ENCODE measurements at places on chromosomes 5 and 9.

DNA sequence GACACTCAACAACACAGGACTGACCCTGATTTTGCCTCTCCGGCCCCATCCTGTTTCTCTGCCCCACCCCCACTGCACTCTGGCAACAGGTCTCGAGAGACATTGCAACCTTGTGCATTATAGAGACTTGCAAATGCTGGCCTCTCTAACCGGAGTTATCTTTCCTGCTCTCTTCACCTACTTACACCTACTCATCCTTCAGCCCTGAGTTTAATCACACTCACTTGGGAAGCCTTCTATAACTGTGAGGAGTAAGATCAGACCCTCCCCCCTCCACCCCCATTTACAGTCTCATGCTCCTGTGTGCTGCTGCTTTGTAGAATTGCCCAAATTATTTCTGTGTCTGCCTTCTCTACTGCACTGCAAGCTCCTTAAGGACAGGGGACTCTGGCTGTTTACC is 42.8 kb downstream of the WWC1 start:
- DNase-seq: peak; percentile 72

DNA sequence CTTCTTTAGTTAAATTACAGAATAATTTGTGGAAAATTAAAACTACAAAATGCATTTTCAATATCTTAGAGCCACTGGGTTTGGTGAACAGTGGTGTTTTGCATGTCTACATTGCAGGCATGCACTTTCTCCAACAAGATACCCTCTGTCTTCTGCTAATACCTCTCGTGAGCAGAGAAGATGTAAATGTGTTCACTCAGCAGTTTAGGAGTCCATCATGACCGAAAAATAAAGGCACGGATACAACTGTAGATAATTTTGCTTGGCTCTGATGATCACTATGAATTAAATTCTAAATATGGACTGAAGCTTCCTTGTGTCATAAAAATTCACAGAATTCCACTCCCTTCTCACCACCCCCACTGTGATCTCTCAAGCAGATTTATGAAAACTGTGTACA is 313.8 kb downstream of the GLIS3 start:
- no peak for DNase-seq

GRCh38 chr9:36191290-36191645 is 547 bp downstream of the CLTA start:
- DNase-seq: no peak

DNA sequence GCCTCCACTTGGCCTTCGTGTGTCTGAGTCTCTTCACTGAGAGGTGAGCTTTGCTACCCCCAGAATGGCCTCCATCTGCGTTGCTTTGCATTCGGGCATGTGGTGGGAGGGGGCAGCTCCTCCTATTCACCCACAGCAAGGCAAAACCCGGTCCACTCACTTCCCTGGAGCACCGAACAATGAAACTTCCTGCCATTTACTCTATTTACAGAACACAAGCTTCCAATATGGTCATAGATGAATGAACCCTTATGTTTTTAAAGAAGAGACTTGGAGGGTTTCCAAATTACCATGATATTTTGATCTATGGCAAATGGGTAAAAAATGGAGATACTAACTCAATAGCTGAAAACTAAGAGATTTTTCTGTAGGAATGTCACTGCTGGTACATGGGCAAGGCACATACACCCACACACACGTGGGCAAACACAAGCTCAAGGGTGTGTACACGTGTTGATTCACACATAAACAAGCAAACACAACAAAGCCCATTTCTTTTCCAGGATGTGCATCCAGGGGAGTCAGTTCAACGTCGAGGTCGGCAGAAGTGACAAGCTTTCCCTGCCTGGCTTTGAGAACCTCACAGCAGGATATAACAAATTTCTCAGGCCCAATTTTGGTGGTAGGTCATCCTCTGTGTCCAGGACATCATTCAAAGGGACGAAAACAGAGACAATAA is 5.2 kb downstream of the GABRP start:
- DNase-seq: no peak

DNA sequence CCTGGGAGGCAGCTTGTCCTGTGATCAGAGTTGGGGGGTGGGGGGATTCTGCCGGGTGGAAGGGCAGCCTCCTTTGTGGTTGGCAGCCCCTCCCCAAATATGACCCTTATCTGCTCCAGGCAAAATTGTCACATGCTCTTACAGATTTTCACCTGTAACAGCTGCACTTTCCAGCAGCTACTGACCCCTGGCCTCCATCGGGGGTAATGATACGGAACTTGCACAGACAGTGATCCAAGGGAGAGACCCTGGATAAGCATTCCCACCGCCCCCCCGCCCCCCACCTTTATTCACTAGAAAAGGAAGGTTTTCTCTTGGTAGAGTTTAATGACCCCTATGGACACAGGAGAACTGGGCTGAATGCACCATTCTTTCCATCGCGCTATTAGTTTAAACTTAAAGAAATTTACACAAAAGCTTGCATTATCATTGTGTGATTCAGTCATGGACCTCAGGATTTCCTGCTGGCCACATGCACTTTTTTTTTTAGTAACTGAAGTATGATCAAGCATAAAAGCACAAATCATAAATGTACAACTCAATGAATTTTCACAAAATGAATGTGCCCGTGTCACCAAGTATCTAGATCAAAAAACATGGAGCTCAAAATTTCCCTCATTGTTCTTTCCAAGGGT is 10.7 kb upstream of the ZBTB34 start:
- DNase-seq: no peak

- DNase-seq: no peak
These were observed 444.2 kb downstream of the ACTL7B start for GRCh38 chr9:108411632-108412031.

DNA sequence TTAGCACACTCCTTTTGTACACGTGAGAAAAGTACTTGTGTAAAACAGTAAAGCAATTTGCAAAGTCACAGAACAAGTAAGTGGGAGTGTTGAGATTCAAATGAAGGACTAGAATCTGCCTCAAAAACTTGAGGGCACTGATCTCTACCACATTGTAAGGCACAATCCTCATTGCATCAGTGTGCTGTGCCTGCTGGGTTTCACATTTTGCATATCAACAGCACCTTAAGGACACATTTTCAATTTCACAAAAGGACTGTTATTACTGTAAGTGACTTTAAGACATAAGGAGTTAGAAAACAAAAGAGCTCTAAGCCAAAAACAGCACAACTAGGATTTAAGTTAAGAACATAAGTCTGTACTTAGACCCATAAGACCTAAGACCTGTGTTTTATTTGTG is 44.7 kb upstream of the HK3 start:
- no peak for DNase-seq

- DNase-seq: no peak
These were observed 28.8 kb upstream of the FAT2 start for GRCh38 chr5:151619812-151620460.

DNA sequence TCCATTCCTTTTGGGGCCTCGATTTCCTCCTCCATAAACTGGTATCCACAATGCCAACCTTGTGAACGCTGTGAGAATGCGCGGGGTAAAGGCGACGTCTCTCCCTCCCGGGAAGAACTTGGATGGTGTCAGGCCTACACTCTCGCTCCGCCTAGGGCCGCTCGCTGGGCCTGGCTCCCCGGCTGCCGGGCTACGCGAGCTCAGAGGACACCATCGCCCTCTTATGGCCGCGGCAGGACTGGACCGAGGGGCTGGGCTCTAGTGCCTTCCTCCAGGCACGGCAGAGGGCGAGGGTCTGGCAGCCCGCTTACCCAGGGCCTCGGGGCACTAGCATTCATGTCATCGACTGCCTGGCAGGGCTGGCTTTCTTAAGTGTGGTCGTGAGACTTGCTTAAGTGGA is 1.3 kb upstream of the EXOSC2 start:
- no peak for DNase-seq

DNA sequence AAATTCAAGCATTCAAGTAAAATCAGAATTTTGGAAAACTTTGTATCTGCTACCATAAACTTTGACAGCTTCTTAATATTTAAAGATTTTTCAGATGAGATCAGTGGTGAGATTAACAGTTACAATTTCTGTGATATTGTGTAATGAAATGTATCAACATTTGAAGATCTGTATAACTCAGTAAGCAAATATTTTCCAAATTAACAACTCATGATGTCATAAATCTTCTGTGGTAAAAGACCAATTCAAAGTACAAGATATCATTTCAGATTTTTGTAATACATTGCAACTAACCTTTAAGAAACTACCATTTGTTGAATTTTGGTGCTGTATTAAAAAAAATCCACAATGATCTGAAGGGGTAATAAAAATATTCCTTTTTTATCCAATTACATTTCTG is 352.2 kb downstream of the KIAA0825 start:
- DNase-seq: no peak

GRCh38 chr5:91416491-91416890 is 33.4 kb upstream of the ARRDC3 start:
- no peak for DNase-seq

GRCh38 chr5:74139589-74139988 is 500.9 kb downstream of the ENC1 start:
- no peak for DNase-seq

- DNase-seq: no peak
These were observed 26.7 kb upstream of the RICTOR start for GRCh38 chr5:39100851-39101396.

DNA sequence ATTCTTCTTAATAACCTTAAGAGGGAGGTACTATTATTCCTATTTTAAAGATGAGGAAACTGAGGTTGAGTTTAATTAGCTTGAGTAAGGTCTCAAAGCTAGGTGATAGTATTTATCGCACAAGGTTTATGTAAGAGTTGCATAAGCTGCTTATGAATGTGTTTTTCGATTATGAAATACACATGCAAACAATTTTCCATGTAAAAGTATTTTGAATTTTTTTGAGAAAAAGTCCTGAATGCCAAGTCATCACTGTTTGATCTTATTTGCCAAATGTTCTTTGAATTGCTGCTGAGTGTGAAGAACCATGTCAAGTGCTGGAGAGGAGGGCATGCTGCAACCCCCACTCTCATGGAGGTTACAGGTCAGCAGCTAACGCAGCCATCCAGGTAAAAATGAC is 174.4 kb downstream of the CARTPT start:
- no peak for DNase-seq

GRCh38 chr5:58774937-58775336 is 192.1 kb downstream of the RAB3C start:
- no peak for DNase-seq

DNA sequence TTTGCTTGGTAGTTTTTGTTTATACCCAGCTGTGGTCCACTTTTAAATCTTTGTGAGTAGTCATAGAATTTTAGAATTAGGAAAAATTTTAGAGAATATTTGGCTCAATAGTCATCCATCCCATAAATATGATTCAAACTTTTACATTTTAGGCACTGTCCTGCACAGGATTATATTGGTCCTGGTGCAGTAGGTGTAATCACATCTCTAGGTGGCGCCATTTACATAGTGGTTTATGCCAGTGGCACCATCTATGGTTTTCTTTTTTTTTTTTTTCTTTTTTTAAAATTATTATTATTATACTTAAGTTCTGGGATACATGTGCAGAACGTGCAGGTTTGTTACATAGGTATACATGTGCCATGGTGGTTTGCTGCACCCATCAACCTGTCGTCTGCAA is 260.7 kb upstream of the KCNN2 start:
- DNase-seq: no peak

DNA sequence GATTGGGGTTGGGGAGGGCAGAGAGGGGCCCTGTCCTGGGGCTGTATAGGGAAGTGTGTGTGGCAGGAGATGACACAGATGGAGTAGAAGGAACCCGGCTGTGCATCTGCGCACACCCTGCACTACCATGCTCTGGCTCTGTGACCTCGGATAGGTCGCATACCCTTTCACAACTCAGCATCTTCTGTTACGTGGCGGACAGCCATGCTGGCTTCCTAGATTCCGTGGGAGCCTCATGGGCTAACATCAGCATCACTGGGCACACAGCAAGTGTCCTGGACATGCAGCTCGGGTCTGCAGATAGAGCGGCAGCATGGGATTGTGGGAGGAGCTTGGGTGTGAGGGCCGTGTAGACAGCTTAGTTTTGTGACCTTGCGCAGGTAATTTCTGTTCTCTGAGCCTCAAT is 9.2 kb downstream of the ARPC5L start:
- no peak for DNase-seq

- DNase-seq: no peak
These were observed 43.6 kb downstream of the SEMA5A start for GRCh38 chr5:9502050-9502834.

GRCh38 chr5:42516282-42517042 is 93.2 kb downstream of the GHR start:
- DNase-seq: no peak

GRCh38 chr9:515665-516064 is 301.0 kb downstream of the DOCK8 start:
- DNase-seq: no peak

DNA sequence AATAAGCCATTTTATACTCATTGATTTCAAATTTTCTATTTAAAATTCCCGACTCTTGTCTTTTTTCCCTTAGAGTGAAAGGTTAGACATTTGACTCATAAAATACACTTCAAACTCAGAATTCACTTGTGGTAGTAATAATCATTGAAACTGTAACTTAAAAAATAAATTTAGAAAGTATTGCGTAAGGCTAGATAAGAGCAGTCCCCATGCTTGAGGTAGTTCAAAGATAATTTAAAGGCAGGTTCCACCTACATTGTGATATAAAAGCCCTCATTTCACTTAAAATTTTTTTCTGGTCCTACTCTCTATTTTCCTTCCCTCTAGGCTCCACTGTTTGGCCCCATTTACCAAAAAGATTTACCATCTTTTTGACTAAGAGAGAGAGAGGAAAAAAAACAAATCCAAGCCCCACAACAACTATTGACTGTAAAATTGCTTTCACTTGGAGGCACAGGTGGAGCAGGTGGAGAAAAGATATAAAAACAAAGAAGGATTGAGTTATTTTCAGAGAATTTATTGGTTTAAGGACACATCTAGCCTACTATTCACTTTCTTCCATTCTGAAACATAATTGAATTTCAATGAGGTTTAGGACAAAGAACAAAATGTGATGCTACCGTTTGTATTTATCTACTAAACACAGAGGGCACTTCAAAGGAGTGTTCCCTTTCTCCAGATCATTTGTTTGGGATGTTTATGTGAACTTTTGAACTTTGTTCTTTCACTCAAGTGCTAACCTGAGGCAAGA is 61.0 kb downstream of the FBXO4 start:
- no peak for DNase-seq

DNA sequence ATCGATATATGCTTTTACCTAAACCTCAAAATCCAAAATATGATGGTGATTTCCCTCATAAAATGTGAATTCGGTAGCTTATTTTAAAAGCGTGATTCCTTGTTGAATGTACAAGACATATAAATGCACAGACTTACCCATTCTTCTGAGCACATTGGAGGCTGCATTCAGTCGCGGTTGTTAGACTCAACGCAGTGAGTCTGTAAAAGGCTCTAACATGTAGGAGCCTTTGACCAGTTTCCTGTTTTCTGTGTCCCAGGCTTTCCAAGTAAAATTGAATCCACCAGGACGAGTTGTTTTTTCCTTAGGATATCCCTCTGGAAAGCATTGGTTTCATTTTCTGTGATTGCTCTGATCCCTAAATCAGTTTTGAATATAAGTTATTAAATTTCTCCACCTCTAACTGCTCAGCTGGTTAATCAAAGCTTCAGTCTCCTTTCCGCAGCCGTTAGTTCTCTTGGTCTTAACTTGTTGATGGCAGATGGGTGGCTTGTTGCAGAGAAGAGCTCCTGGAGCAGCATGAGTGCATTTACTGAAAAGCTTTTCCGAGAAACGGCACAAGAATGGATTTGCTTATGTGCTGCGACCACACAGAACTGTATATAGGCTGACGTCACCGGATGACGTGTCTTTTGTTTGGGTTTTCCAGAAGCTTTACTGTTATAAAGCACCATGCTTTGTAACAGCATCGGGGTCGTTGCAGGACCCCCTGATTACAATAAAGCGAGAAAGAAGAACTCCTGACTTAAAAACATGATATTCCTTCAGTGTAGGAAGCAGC is at the start of gene LRRTM2:
Gene LRRTM2 (minus strand): TSS at position 565 of the 781 bp plus-strand sequence. CDS start 424 bp downstream, at position 141.
- peak; percentile 87 for DNase-seq
